ENCODE measurements at places on chromosomes 2 and 18.

GRCh38 chr2:11872247-11872947, 126.0 kb downstream of the LPIN1 start:
- no peak for DNase-seq

DNA sequence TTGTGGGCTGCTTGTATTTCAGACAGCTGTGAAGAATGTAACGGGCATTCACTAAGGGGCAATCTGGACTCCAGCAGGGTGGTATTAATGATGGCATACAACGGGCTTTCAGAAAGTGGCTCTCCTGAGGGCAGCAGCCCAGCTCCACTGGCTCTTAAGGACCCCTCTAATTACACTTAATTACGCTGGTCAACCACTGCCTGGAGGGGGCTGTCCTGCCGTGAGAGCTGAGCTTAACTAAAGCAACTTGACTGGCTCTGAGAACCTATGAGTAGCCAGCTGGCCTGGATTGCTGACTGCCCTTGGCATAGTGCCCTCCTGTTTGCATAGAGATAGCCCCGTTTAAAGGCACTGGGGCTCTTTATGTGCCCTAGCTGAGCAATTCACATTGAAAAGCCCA, 3.8 kb downstream of the LIPG start:
- peak; percentile 14 for DNase-seq

DNA sequence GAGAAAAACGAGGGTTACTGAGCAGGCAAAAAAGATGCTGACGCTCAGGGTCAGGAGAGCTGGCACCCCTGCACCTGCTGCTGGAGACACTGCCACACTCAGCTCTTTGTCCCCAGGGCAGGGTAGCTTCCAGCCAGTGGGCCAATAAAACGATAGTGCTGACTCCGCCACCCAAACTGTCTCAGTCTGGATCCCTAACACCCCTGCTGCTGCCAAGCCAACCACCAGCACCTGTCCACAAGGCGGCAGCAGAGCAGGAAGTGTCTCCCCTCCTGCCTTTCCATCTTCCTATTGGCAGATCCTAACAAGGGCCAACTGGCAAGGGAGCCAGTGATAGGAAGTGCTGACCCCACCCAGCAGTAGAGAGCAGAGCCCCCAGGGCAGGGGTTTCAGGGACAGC, 531.5 kb upstream of the SALL3 start:
- DNase-seq: no peak

GRCh38 chr2:162072976-162073887, 783 bp downstream of the DPP4 start:
- DNase-seq: no peak

- DNase-seq: no peak
Measured at GRCh38 chr2:109471658-109472057, 142.1 kb downstream of the SEPTIN10 start.

- DNase-seq: no peak
Measured at GRCh38 chr2:108305901-108306300, 17.2 kb downstream of the SULT1C2 start.

DNA sequence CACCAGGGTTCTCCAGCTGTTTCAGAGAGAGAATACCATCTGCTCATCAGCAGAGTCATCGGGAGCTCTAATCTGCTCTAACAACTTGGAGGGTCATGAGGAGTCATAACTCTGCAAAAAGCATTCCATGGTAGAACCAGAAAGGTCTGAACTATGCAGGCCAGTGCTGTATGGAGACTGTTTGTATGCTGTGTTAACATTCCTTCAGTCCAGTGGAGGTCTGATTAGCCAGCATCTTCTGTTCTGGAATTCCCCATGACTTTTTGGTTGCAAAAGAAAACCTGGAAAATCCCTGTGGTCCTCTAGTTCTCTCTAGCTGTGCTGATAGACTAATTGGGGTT, 9.4 kb upstream of the ITGB6 start:
- peak; percentile 89 for DNase-seq

DNA sequence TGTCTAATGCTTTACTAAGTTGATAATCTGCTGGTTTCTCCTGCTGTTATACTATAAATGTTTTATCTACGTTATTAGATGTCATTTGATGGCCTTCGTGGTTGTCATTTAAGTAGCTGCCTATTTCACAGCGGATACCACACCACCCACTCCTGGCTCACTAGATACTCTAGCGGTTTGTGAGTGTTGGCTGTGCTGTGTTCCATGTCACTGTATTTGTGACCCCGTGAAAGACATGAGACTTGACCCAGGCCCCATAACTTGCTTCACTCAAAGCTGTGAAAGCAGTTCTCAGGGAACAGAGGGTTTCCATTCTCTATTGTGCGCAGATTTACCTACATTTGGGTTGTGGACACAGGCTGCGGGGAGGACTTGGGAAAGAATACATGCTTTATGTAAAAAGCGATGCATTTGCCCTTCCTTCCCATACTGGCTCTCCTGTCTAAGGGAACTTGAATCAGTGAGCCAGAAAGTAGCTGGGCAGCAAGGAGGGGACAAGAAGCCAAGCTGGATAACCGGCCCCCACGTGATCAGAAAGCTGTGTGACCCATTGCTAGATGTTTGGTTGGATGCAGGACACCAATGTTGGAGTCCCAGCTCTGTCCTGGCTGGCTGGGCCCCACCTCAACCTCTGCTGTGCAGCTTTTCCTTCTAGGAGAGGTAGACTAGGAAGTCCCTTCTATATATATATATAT, 52.2 kb downstream of the PLB1 start:
- no peak for DNase-seq

- DNase-seq: no peak
Measured at GRCh38 chr2:45627911-45628310, 16.8 kb upstream of the SRBD1 start.

DNA sequence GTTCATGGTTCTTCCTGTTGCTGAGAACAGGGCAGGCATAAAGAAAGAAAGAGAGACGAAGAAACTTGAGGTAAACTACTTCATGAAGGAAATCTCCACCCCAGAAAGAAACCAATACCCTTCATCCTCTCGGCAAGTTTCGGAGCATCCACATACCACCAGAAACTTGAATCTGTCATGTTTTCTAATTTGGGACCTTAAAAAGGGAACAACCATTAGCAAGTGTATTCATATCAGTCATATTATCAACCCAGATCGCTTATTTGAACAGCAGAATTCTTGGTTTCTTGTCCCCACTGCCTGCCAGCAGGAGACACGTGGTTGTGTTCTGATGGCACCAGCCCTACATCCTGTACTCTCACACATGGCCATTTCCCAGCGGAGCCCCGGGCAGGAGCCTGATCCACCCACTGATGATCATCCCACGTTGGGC, 53.2 kb upstream of the FZD7 start:
- DNase-seq: no peak

DNA sequence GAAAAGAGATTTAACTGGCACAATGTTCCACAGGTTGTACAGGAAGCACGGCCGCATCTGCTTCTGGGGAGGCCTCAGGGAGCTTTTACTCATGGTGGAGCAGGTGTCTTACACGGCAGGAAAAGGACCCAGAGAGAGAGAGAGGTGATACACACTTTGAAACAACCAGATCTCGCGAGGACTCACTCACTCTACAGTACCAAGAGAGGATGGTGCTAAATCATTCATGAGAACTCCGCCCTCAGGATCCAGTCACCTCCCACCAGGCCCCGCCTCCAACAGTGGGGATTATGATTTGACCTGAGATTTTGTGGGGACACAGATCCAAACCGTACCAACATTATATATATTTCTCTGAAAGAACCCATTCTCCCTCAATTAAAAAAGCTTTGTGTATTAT, 79.7 kb upstream of the DOCK10 start:
- DNase-seq: no peak

DNA sequence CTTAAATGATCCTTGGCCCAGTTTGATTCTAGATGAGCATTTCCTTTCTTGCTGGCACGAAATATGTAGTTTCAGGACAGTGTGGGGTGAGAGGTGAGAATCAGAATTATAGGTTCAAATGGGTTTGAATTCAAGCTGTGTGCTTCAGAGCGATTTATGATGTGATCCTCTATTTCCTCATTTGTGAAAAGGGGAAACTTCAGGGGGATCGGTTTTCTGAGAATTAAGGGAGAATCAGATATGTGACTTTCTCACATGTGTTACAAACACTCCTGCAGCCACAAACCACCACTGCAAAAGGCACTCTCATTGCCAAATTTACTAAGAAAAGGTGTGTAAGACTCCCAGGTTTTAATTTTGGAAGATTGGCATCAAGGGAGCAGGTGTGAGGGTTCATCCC, 24.4 kb downstream of the HK2 start:
- DNase-seq: no peak

DNA sequence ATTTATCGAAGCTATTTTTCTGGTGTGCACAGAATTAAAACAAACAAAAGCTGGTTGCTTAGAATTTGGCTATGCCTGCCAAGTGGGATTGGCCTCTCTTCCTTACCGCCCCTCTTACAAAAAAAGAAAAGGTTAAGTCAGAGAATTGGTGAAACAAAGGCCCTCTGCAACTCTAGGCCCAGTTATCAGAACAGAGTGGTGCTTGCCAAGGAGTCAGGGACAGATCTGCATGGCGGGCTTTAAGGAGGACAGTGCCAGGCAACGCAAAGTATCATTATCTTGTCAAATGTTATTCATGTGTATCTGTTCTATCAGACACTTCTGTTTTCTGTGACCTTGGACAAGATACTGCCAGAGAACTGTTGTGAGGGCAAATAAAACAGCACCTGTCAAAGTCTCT, 78.3 kb downstream of the TGIF1 start:
- DNase-seq: no peak

DNA sequence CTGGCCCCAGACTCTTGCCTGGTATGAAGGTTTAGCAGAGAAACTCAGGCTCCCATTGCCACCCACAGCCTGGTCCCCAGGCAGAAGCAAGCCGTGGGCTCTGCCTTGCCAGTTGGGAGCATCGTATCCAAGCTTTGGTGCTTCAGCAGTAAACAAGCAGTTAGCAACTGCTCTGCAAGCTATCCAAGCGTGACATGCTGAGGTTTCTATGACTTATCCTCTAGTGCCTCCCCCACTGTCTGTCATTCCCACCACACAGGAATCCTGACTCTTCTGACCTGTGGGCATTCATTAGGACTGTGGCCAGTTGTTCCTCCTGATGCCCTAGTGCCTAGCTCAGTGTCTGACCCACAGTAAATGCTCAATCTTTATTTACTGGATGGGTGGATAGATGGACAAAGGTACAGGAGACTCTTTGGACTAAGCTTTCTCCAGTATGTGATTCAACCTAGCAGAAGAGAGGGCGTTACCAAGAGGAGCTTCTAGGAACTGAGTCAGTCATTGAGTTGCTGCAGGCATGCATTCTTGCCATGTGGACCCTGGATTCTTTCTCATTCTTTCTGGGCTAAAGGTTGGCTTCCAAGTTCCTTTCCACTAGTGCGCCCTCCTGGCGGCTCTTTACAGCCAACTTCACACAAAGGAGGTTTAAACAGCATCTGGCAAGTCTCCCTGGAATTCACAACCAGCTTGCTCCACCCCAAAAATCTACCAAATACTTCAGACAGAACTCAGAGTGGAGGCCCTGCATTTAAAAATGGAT, 40.6 kb upstream of the MRPL19 start:
- peak; percentile 94 for DNase-seq

DNA sequence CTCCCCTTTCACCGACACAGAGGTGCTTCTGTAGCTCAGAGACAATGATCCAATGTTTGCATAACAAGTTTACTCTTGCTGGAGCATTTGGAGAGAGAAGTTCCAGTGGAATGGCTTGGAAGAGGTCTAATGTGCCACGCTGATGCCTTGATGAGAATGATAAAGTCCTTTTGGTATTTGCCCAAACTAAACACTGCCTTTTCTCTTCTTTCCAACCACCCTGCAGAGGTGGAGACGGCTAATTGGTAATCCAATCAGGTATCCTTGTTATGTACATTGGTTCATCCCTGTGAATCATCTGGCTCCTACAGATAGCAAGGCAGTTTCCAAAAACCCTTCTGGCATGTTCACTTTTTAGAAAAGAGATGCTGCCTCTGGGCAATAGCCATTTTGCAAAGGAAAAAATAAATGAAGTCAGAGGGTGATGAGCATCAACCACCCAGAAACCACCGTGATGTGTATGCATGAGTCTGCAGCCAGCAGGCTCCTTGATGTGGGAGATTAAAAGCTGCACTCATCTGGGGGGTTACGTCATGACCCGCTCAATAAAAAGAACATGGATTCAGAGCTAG, 40.6 kb downstream of the KIAA2012 start:
- DNase-seq: peak; percentile 64

DNA sequence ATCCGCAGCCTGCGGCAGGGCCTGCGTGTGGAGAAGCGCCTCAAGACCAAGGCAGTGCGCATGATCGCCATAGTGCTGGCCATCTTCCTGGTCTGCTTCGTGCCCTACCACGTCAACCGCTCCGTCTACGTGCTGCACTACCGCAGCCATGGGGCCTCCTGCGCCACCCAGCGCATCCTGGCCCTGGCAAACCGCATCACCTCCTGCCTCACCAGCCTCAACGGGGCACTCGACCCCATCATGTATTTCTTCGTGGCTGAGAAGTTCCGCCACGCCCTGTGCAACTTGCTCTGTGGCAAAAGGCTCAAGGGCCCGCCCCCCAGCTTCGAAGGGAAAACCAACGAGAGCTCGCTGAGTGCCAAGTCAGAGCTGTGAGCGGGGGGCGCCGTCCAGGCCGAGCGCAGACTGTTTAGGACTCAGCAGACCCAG, 5.4 kb downstream of the GPR17 start:
- DNase-seq: no peak

- DNase-seq: no peak
Measured at GRCh38 chr2:160911258-160911657, 249.0 kb upstream of the TANK start.

DNA sequence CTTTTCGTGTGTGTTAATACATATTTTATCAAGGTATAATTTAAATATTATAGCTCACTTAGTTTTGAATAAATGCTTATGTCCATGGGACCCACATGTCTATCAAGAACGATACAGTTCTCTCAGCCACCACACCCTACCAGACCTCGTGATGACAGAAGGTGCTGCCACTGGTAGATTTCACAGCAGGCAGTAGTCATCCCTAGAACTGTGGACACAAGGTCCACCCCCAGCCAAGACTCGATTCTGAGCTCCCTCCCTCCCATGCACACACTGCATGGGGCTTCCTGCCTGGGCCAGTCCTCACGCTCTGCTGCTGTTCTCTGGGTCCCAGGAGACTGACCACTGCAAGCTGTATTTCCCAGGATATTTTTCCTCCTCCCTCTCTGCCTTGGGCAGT, 26.5 kb upstream of the CREB1 start:
- peak; percentile 54 for DNase-seq

- DNase-seq: no peak
Measured at GRCh38 chr2:172905937-172906811, 169.5 kb upstream of the MAP3K20 start.

- no peak for DNase-seq
Measured at GRCh38 chr2:223019390-223019930, 32.5 kb upstream of the KCNE4 start.

GRCh38 chr2:240455272-240455646, 19.8 kb downstream of the GPC1 start:
- no peak for DNase-seq

GRCh38 chr2:168138374-168138773, 109.0 kb downstream of the STK39 start:
- DNase-seq: peak; percentile 87

DNA sequence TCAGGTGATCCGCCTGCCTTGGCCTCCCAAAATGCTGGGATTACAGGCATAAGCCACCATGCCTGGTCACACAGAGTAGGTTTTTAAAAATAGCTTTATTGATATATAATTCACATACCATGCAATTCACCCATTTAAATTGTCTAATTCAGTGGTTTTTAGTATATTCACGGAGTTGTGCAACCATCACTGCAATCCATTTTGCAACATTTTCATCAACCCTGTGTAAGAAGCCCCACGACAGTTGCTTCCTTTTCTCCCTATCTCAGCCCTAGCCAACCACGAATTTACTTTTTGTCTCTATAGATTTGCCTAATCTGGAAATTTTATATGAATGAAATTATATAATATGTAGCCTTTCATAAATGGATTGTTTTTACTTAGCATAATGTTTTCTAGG, 266.4 kb downstream of the NAPG start:
- DNase-seq: no peak
